Epithelial cell of proximal tubule (primary cell): ENCODE measurements at places on chromosomes 4 and X.

DNA sequence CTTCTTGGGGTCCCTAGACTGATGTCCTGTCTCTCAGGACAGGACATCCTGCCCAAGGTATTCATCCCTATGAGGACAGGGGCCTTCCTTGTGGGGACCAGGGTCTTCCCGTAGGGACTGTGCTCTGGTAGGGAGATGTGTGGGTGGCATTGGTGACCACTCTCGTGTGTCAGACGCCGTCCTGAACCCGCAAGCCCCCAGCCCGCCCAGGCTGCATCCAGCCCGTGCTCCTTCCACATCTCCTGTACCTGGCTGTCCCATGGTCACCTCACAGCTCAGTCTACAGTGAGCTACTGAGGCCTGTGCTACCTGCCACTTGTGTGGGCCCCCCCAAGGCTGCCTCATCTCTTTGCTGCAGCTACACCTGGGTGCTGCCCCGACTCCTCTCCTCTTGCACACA is 24.0 kb downstream of the WFS1 start:
- no peak for DNase-seq

- DNase-seq, result no peak
Observed at GRCh38 chrX:40922307-40922706, 162.9 kb upstream of the USP9X start.

GRCh38 chr4:11602606-11603340 is 174.1 kb upstream of the HS3ST1 start:
- DNase-seq, result no peak

- DNase-seq, result no peak
Observed at GRCh38 chr4:4289055-4289454, 899 bp downstream of the LYAR start.

DNA sequence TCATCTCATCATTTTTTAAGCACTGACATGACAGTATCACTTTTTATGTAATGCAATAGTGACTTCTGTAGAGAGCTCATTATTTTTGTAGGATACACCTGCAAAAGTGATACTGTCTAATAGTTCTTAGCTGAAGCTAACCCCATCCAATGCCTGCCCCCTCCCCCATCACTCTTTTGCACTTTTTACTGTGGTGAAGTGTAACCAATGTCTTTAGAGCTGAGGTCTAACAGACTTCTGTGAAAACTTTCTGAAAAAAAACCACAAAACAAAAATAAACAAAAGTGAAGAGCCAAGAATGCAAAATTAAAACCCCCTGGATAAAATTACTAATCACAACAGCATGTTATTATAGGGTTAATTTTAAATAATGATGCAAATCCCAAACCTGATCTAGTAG is 301.1 kb downstream of the ANK2 start:
- DNase-seq, result no peak

DNA sequence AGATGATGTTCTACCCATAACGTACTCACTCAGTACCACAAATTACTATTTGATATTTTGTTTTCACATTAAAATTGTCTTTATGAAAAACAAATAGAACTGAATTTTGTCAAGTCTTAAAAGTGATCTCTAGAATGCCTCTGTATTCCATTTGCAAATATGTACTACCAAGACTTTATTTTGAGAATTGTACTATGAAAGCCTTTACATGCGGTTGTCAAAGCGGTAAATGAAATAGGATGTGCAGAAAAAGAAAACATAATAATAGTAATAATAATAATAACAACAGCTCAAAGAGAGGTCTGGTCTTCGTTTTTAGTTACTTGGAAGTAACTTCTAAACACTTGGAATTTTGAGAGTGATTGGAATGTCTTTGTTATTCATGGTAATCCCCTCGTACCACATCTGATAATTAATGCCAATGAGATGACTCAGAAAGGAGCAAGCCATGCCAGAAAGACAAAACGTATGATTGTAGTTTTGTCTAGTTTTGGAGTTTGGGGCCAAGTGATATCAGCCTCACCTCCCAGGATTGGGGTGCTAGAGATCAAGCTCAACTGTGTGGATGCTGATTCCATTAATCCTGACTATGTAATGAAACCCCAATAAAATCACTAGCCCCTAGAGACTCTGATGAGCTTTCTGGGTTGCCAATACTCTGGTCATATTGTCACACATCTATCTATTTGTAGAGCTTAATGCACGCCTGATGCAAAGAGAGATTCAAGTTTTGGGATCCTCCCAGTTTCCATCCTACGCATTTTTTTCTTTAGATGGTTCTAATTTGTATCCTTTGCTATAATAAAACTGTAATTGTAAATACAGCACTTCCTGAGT is 20.2 kb upstream of the CTSO start:
- DNase-seq, result no peak

DNA sequence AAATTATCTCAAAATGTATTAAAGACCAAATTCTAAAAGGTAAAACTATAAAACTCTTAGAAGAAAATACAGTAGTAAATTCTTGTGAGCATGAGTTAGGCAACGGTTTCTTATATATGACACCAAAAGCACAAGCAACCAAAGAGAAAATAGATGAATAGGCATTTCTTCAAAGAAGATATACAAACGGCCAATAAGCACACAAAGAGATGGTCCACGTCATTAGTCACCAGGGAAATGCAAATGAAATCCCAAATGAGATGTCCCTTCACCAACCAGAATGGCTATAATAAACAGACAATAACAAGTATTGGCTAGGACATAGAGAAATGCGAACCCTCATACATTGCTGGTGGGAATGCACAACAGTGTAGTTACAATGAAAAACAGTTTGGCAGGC is 44.6 kb downstream of the RAB33A start:
- DNase-seq, result no peak

DNA sequence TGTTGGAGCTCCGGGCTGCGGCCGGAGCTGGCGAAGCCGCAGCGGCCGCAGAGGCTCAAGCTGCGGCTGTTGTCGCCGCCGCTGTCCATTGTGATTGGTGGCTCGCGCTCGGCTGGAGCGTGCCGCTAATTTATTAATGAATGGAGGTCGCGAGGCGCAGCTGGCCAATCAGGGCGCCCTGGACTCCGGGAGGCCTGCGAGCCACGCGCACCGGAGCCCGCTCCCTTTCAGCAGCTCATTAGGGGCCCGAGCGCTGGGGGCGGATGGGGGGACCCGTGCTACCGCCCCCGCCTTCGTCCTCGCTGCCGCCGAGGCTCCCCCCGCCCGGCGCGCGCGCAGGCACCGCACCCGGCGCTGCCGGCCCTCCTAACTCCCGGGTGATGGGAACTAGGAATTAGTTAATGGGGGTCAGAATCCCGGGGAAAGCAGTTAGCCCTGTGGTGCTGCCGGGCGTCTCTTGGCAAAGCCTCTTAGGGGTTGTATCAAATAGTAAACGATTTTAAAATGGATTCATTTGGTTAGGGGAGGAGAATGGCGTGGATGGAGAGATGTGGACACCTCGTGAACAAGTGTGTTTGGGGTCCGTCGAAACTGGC is 589 bp upstream of the NEUROG2 start:
- no peak for DNase-seq

DNA sequence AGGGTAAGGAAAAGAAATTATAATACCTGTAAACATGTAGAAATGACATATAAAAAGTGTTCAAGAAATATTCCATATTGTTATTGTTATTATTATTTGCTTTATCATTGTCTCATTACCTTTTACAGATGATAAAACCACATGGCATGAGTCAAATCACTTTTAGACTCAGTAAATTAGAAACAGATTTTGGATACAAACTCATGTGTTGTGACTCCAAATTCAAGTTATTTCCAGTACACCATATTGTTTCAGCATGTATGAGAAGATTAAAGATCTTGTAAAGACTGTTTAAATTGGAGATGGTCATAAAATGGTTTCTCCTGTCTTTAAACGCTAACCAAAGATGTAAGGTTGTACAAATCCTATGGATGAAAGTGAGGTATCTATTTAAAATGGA is 18.1 kb downstream of the PPP1R2C start:
- DNase-seq, result no peak

DNA sequence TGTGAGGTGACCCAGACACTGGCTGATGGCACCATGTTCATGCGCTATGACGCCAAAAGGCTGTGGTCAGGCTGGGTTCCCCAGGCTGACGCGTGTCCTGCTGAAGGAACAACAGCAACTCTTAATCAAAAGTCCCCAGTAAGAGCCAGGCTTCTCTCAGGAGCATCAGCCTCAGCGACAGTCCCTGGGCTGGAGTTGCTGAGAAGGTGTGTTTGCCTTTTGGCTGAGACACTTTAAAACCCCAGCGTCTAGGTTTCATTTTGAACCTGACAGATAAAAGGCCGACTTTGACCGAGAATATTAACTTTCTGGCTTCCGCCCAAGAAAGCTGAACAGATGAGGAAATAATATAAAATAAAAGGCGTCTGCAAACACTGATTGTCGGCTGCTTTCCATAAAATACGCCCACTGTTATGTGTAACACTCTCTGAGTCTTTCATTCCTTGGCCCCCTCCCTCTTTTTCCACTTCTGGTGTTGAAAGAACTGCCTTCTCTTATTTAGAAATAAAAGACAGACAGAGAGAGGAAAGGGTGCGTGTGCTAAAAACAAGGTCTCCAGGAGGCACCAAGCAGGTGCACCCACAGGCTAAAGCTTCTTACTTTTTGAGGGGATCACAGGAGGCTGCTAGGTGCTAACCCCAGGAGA is 373.6 kb downstream of the MID1IP1 start:
- DNase-seq, result no peak

- DNase-seq, result no peak
Observed at GRCh38 chrX:38220415-38221390, at the start of gene SRPX. Gene SRPX, minus strand, starts transcription at chrX:38220871. Its CDS starts 79 bp downstream, at chrX:38220792.

- no peak for DNase-seq
Observed at GRCh38 chrX:37627602-37628001, 56.1 kb downstream of the LANCL3 start.

GRCh38 chr4:165096776-165097175 is 15.9 kb downstream of the TMEM192 start:
- DNase-seq, result no peak

DNA sequence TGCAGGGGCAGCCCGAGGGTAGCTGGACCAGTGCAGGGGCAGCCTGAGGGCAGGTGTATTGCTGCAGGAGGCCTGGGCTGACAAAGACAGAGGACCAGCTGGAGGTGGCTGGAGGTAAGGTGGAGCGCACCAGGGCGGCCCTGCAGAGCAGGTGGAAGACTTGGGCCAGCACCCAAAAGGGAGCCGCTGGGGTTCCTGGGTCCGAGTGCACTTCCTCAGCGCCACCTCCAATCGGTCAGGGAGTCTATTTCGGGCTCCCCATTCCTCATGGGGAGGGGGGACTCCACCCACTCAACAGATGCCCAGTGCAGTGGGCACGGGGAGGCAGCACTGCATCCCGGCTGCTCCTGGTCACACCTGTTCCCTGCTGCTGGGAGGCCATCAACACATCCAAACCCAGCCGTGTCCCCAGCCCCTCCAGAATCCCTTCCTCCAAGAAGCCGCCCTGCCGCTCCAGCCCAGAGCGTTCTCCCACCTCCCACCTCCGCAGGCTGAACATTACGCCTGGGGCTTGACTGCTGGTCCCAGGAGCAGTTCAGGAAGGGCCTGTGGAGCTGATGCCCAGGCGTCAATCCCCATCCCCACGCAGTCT is 1.5 kb downstream of the LRPAP1 start:
- DNase-seq, result no peak

DNA sequence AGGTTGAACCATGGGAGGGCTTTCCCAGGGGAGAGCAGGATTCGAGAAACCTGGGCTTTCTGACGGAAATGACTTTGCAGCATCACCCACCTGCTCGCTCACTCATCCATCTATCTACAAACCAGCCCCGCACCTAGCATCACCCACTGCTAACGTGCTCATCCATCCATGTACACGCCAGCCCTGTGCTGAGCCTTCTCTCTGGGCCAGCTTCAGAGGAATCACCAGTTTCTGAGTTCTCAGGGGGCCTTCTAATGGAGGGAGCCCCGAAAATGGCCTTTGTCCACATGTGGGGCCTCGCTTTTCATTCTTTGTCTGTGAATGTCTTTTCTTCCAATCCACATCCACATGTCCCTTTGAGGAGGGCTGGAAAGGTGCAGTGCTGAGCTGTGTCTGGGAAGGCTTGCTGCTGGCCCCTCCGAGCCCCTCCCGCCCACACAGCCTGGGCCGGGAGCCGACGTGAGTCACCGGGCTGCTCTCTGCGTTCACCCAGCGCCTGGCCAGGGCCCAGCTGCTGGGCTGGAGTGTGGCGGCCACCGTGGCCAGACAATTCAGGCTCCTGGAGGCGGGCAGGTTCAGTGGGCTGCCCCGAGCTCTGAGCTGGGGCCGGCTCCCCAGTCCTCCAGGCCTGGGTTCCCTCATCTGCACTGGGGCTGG is 14.7 kb downstream of the SORCS2 start:
- DNase-seq, result peak; percentile 25

DNA sequence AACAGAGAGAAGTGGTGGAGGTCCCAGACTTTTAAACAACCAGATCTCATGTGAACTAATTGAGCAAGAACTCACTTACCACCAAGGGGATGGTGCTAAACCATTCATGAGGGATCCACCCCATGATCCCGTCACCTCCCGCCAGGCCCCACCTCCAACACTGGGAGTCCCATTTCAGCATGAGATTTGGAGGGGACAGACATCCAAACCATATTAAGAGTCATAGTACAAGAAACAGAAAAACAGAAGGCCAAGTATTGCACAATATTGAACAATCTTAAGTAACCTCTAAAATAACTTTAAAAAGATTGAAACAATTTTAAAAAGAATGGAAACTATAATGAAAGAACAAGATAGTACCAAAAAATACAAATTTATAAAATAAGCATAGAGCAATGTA is 110.0 kb downstream of the CBR4 start:
- DNase-seq, result no peak

DNA sequence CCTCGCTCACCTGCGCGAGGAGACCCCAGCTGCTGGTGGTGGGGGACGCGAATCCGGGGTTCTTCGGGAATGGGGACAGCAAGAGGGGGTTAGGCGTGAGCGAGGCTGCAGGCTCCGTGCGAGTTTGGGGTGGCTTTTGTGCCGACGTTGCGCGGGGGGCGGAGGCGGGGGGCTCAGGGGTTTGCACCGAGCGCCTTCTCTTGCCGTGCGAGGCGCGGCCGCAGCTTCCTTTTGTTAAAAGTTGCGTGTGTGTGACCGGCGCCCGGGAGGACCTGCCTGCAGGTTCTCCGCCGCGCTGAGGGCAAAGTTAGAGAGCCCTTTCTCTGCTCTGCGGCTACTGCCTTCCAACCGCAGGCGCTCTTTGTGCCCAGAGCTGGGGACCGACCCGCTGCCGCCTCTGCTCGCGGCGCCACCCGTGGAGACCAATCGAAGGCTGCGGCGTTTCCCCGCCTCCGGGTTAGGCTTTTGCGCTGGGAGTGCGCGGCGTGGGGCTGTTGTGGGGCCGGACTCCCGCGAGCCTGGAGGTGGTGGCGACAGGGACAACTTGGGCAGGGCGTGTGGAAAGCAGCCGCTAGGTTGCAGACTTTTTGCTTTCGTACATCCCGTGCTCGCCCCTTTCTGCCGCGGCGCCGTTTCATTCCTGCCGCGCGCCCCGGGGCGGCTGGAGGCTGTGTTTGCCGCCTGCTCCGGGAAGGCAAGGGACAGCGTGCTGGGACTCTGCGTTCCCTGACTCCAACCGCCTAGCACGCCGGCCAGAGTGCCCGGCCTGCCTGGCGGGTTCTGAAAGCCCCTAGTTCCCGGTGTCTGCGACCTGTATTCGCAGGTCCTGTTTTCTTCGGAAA is 716 bp downstream of the KIT start:
- DNase-seq, result no peak

- no peak for DNase-seq
Observed at GRCh38 chr4:142565771-142566170, 280.3 kb downstream of the INPP4B start.
